Stimulated activated CD8-positive, alpha-beta memory T cell treated with anti-CD3 and anti-CD28 coated beads, Interleukin-15, amount 100 ng/mL, for 1 hour (primary cell): ENCODE measurements at places on chromosomes 11 and 22.

DNA sequence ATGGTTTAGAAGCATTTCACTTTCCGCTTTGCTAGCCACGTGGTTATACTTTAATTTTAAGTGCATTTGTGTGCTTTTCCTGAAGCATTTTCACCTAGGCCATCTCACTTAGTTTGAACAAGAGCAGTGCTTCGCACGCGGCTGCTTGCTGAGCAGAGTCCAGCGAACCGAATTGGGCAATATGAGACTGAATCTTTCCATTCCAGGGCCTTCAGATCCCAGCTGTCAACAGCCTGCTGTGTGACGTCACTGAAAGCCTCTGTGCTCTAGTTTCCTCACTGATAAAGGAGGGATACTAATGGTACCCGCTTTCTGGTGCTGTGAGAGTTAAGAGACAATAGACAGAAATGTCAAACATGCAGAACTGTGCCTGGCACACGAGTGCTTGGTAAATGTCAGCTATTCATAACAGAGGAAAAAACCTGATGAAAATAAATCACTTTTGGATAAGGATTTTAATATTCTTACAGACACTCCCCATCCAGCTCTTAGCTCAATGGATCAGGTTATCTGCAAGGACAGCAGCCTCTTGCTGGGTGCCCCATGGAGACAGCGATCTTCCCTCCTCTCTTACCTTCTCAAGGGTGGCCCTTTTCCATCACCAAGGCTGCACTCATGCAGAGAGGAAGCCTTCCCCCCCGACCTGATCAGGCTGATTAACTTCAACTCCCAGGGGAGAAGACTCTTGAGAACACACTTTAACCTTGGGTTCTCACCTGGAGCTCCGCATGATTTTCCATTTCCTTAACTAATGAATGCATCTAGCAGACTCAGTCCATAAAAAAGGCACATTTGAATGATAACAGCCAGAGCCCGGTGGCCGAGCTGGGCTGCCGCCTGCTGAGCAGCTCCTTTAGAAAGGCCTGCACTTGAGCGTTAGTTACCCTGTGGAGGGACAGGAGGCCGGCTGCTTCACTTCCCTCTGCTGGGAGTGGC, 3.5 kb upstream of the GLB1L3 start:
- no peak for DNase-seq

DNA sequence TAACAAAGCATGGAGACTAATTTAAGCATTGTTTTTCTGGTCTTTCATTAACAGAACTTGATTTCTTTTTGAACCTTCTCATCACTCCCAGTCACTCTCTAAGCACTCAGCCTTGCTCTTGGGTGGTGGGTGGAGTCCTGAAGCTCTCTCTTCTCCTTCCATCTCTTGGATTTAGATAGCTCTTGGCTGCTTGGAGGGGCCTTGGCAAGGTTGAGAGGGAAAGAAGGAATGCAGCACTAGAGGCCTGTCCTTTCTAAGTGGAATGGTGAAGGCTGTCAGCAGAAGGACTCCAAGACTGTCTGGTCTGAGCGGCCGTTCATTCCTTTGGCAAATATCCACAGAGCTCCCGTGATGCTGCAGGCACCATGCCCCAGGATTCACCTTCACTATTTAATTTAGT, 168.6 kb upstream of the E2F8 start:
- DNase-seq, result no peak

DNA sequence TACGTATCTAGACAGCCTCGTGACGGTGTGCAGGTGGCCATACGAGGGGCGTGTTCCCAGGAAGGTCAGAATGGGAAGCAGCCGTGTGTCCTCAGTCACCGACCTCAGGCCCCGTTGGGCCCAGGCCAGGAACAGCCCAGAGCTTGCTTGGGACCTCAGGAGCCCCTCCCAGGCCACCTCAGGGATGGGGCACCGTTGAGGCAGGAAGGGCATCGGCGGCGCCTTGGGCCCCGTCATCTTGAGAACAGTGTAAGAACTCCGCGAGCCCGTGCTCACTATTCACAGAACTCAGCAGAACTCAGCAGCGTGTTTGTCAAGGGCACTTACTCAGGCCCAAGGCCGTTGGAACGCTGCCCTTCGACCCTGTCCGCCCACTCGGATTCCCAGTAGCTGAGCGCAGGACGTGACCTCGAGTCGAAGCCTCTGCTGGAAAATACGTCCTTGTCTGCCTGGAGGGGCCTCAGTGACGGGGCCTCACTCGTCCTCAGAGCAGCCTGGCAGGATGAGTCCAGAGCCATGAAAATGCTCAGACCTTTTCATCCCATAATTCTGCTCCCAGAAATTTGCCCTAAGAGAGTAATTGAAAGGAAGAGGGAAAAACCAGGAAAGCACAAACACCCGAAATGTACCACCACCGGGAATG, 1134.8 kb downstream of the BRD1 start:
- DNase-seq, result no peak

DNA sequence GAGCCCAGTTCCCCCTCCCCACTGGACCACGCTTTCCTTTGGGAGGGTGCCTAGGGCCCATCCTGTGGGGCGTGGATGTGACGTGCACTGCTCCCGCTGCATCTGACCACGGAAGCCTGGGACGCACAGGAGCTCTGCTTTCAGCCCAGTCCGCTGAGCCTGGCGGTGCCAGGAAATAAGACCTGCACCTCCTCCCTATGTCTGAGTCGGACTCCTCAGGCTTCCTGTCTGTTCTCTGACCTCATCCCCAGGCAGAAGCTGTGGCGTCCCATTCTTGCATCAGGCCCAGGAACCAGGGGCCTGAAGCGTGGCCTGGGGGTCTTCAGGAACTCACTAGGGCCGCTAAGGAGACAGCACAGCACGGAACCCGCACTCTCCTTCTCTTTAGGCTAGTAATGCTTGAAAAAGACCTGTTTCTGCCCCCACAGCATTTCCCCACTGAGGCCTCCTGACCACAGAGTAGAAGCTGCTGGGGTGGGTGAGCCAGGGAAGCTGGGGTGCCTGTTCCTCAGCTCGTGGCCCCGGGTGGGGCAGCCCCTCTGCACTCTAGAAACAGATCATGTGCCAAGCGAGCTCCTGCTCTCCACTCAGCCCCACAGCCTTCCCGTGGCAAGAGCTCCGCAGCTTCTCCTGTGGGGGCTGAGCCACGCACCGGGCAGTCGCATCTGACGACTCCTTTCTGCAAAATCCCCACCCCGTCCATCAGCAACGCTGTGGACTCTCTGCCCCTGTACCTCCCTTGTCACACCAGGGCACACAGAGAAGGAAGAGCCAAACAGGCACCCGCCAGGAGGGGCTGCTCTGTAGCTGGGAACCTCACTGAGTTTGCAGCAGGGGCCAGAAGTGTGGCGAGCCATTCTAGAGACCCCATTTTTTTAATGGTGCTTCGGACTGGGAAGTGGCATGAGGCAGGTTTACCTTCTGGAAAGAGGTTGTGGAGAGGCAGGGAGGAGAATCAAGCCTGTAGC, 22.6 kb downstream of the MOV10L1 start:
- DNase-seq, result no peak

DNA sequence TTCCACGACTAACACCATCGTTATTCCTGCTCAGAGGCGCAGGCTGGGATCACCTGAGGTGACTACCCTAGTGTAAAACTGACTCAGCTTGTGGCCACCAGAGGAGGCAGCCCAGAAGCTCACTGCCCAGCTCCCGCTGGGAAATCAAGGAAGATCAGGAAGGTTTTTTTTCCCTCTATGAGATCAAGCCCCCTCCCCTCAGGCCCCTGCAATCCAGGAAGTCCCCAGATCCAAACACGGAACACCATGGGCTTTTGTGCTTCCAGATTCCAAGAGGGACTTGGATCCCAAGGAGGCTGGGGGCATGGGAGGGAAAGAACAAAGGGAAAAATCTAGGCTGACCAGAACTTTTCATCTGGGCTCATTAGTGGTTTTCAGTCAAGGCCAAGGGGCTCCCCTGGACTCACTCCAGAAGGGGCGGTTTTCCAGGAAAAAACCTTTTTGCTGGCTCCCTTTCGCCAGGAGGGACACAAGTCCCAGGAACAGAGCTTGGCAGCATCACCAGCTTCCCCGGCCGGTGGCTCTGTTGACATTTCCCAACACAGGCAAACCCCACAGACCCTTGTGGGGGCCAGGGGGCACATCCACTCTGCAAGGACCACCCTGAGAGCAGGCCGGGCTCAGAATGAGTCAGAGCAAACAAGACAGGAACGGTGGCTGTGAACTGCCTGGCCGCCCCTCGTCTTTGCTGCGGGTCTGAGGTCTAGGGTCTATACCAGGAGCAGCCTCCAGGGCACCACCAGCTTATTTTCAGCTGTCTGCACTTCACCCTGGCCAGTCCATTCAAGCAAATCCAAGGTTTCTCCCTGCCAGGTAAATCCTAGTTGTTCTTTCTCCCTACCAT, 36.8 kb downstream of the MYH9 start:
- DNase-seq, result no peak

- DNase-seq, result no peak
These were observed 38.0 kb upstream of the JAM3 start for GRCh38 chr11:134030853-134031252.

DNA sequence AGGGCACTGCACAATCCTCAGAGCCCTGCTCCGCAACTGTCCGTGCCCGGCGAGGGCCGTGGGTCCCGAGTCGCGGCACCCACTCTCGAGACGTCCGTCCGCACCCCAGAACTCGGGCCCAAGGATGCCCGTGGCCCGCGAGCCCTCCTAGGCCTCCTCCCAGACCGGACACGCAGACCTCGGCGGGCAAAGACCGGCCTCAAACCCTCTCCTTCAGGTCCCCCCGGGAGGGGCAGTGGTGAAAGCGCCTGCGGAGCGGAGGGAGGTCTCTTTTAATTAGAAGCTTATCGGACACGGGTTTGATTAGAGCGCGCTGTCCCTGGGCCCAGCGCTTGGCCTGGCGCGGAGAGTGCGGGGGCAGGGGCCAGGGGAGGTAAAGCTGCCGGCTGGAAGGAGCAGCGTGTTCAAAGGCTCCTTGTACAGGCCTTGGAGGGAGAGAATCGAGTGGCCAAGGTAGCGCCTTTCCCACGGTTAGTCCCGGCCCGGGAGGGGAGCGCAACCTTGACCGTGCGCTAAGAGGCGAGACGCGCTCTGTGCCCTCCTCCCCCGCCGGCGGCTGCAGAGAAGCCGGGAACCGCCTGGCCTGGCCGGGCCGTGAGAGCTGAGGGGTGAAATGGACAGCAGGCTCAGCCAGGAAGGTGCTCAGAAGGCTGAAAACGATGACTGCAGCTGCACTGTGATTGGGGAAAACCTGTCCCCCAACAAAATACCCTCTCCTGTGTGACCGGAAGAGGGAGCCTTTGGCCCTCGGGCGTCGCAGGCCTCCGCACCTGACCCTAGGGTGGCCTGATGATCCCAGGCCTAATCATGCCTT, 4.6 kb downstream of the WT1 start:
- DNase-seq, result no peak

GRCh38 chr11:69208190-69209037, 52.7 kb downstream of the SMIM38 start:
- DNase-seq, result no peak

DNA sequence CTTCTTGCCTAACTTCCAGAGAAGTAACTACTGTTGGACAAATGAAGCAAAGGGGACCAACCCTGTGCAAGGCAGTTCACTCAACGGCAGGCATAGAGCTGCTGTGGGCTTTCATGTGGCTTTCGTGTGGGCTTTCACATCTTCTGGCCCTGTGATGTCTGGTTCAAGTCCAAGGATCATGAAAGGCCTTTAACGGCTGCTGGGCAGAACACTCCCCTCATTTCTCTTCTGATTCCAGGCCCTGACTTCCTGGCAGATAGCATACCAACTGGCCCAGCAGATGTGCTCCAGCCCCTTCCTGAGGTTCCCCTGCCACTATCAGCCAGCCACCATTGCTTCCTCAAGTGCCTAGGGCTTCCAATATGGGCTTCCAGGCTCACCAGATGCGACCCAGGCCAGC, 28.7 kb upstream of the CTR9 start:
- DNase-seq, result no peak

- DNase-seq, result no peak
These were observed 8.3 kb downstream of the WT1 start for GRCh38 chr11:32426819-32427615.

GRCh38 chr22:33034753-33035152, 23.4 kb downstream of the SYN3 start:
- DNase-seq, result no peak
